ENCODE measurements at places on chromosomes 6 and 20. TPM values are rescaled to one million over a fixed set of nuclear protein-coding genes. Genes with fewer than 3 reads are reported as not detected.

The CCN6 gene
- not detected for total RNA-seq

The MTFR2 gene
- total RNA-seq = 0.83 TPM

The PACRG gene
- not detected for total RNA-seq

The NR2E1 gene
- total RNA-seq = not detected

The TREML2 gene
- not detected for total RNA-seq

The RTN4IP1 gene
- 4.1 TPM for total RNA-seq

The ULBP1 gene
- total RNA-seq = under 0.01 TPM

The FILIP1 gene
- 0.14 TPM for total RNA-seq

The COL11A2 gene
- total RNA-seq = 0.14 TPM
